ENCODE measurements at places on chromosomes 6 and 20. TPM values are rescaled to one million over a fixed set of nuclear protein-coding genes. Genes with fewer than 3 reads are reported as not detected.

The HRH3 gene
- not detected for total RNA-seq

The TCEA2 gene
- 34.3 TPM for total RNA-seq

The CCDC170 gene
- 0.46 TPM for total RNA-seq

The YIPF3 gene
- 105 TPM for total RNA-seq

The KCNK16 gene
- total RNA-seq = not detected

The SLC17A2 gene
- not detected for total RNA-seq

The C20orf202 gene
- total RNA-seq = 0.07 TPM

The ABHD16B gene
- not detected for total RNA-seq

The IFT52 gene
- total RNA-seq = 38.8 TPM

The SLC26A8 gene
- total RNA-seq = 0.07 TPM

The IER3 gene
- total RNA-seq = 105 TPM

The PTCHD4 gene
- total RNA-seq = 4.4 TPM

The IL17A gene
- total RNA-seq = not detected

The FBXO9 gene
- 39.9 TPM for total RNA-seq

The SLC35A1 gene
- 23.7 TPM for total RNA-seq

The POPDC3 gene
- 14.8 TPM for total RNA-seq

The TP53TG5 gene
- not detected for total RNA-seq

The HLA-DRA gene
- 5.2 TPM for total RNA-seq

The BPIFB1 gene
- total RNA-seq = 0.07 TPM

The TMEM63B gene
- 36.9 TPM for total RNA-seq

The OPN5 gene
- total RNA-seq = not detected

The FAM209A gene
- not detected for total RNA-seq

The PI3 gene
- total RNA-seq = not detected

The IGF2R gene
- 378 TPM for total RNA-seq
